Dermis blood vessel endothelial cell (primary cell): ENCODE measurements at places on chromosomes 6 and 20. TPM values are rescaled to one million over a fixed set of nuclear protein-coding genes. Genes with fewer than 3 reads are reported as not detected.

DNA sequence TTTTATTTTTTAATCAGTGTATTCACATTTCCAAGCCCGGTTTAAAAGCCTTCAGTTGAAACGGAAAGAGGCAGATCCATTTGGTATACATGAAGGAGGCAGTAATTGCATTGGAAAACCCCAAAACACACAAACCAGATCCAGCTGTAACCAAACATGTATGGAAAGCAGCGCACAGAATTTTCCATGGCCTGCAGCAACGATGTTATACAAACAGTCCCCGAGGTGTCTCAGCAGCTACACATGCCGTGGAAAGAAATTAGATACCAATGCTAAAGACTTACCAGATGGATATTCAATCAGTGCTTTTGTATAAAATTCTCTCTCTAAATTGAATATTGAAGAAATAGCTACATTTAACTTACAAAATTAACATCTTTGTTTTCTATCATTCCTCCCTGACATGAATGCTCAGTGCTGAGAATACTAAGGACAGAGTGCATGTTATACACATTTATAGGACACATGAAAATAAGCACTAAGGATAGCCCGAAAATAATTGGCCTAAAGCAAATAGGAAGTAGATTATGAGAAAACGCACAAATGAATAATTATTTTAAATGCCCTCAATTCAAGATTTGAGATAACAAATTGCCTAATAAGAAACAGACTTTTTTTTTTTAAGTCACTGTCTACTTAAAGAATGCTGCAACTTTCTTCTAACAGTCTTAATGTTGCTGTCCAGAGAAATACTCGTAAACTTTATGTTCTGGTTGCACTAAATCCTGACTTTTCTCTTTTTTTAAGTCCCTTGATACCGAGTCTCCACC, 713.1 kb downstream of the HDGFL1 start:
- DNase-seq = no peak

DNA sequence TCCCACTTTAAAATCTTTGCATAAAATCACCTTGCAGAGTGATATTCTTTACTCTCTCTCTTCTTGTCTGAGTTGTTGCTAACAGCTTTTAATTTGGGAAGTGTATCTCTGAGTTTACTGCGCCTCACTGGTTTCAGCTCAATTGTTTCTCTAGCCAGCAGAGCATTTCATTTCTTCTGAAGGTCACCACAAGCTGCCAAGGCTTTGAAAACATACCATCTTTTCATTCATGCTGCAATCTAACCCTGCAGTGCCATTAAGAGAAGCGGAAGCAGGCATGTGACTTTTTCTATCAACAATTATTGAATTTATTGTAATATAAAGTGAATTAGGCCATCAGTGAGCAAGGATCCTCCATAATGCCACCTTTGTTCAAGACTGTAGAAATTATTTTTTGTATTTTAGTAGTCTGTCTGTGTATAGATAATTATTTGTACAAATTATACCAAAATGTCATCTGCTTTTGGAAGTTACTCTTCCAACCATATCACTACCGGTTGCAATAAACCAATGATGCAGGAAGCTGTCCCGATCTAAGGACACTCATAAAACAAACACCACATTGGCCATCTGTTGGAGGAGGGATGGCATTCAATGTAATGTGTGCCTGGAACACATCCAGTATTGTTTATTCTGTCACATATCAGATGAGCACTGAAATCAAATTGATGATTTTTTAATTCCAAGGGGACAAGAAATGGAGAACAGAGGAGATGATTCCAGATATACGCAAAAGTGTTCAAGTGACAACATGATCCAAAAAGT, 26.8 kb downstream of the HS3ST5 start:
- no peak for DNase-seq

- DNase-seq = peak; percentile 90
Observed at GRCh38 chr6:154632119-154632518, 101.1 kb upstream of the SCAF8 start.

- no peak for DNase-seq
Observed at GRCh38 chr20:37575884-37576283, 48.2 kb upstream of the BLCAP start.

GRCh38 chr6:137033828-137034227, 10.9 kb downstream of the IL20RA start:
- DNase-seq = no peak

DNA sequence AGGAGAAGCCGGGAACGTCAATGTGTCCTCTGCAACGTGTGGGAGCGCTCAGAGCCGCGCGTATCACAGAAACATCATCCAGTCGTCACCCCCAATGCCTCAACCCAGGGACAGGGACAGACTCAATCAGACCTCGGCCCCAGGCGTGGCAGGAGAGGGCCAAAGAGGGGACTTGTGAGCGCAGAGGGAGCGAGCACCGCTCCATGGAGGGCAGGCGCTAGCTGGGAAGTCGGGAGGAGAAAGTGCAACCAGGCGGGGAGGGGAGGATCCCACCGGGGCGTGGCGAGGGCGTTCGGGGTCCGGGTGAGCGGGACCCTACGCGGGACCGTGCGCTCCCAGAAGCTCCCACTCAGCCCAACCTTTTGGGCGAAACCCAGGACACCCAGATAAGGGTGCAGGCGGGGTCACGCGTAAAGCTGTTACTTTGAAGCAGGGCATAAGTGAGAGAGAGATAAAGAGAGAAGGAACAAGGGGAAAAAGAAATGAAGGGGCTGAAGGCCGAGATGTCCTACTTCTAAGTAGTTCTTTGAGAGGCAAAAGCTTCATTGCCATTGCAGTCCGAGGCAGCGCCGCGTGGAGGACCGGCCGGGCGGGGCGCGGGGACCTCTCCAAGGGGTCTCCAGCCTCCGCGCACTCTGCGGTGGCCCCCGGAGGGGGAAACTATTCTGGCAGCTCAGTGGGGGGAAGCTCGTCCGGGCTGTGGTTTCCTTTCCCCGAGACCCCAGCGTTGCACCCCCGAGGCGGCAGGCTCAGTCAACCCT, 862 bp upstream of the SOBP start:
- DNase-seq = peak; percentile 28

DNA sequence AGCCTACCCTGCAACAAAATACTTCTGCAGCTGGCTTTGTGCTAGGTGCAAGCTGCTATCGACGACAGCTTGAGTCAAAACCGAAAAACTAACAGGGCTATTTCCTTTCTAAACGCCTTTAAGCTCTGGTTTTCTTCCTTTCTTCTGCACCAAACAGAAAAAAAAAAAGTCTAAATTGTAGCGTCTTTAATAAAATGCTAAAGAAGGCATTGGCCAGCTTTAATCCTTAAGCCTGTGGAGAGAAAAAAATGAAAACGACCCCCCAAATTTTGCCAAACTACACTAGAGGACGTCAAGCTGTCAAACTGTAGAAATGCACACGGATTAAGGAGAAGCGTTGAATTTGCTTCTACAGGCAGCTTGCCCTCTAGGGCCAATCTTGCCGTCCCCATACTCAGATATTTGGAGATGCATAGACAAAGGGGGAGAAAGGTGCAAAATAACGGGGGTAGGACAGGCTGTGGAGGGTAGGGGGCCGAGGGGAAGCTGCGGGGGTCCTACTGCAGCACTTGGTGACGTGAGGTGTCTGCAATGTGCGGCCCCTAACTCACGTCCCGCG, 1.4 kb upstream of the NRN1 start:
- no peak for DNase-seq

DNA sequence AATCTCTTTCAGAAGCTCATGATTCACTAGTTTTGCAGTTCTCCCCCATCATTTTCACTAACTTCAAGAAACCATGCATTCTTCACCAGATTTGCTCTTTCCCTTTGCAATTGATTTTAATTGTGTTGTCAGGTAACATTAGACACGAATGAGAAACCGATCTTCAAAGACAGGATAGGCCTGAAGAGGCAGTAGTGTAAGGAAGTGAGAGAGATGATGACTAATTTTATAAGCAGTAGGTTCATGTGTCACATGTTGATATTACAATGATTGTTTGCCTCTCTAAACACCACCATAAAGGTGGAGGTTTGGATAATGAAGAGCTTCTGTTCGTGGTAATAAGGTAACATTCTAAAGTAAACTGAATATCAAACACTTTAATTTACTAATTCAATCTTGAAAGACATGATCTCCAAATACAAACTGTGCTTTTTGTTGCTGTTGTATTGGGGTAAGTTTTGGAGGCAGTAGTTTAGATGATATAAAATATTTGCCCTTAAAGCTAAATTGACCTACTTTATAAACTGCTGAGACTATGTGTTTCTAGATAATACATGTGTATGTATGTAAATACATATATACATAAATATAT, 207.2 kb downstream of the PHACTR1 start:
- DNase-seq = peak; percentile 20

DNA sequence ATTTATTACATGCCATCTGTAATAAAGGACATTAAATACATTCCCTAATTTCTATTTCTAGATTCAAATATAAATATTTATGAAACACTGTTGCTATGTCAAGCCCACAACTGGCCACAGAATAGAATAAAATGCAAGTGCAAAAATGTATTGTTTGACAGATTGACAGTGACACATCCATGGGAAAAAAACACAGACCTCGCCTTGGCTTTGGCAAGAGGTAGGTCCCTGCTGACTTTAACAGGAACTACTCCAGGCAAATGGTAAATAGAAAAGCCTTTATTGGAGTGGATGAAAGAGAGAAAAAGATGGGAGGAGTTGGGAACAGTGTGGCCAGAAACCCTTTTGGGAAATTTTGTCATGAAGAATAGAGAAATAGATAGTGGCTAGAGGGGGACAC, 622.9 kb downstream of the UTRN start:
- DNase-seq = no peak

- no peak for DNase-seq
Observed at GRCh38 chr6:154241581-154241980, 115.0 kb downstream of the IPCEF1 start.

DNA sequence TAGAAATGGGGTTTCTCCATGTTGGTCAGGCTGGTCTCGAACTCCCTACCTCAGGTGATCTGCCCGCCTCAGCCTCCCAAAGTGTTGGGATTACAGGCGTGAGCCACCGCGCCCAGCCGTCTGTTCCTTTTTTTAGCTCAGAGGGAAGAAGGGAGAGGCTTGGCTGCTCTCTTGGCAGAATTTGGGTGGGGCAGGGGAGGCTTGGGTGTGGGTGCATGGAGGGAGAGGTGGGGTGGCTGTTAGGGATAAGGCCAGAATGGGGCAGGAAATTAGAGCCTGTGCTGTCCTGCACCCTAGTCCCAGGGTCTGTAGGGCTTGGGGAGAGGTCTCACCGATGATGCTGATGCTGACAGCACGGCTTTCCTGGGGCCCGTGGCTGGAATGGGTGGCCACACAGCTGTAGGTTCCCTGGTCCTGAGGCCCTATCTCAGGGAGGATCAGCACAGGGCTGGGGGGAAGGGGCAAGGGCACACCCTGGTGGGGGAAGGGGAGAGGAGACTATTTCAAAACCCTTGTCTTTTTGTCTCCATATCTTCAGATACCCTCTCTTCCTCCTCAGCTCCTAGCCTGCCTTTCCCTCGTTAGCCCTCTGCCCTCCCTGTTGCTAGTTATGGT, 2.0 kb downstream of the AGER start:
- DNase-seq = no peak

GRCh38 chr6:79031821-79032590, 46.0 kb downstream of the PHIP start:
- DNase-seq = no peak

GRCh38 chr20:35698298-35699126, 640 bp downstream of the NFS1 start:
- peak; percentile 31 for DNase-seq

DNA sequence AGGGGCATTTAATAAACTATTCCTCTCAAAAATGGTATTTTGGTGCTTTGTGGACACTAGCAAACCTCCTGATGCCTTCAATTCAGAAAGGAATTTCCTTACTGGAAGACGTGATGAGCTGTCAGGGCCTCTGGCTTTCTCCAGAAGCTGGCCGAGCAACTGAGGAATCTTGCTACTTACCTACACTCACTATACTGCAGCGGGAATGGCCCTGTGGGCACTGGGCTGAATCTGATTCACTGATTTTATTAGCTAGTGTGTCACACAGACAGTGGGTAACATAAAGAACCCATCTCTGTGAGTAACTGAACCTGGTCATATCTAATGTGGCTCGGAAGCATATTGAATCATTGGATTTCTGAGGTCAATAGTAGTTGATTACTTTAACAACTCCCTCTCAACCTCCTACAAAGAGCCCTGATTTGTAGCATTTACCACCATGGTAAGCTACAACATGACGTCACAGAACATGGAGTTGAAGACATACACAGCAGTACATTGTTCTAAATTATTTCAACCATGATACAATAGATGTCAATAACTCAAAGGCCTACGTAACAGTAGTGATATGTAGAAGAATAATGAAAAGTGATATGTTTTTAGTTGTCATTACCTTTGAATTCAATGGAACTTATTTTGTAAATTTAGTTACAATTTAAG, 232.1 kb downstream of the SYNE1 start:
- DNase-seq = no peak

GRCh38 chr6:5622276-5623005, 361.1 kb downstream of the FARS2 start:
- DNase-seq = peak; percentile 78

DNA sequence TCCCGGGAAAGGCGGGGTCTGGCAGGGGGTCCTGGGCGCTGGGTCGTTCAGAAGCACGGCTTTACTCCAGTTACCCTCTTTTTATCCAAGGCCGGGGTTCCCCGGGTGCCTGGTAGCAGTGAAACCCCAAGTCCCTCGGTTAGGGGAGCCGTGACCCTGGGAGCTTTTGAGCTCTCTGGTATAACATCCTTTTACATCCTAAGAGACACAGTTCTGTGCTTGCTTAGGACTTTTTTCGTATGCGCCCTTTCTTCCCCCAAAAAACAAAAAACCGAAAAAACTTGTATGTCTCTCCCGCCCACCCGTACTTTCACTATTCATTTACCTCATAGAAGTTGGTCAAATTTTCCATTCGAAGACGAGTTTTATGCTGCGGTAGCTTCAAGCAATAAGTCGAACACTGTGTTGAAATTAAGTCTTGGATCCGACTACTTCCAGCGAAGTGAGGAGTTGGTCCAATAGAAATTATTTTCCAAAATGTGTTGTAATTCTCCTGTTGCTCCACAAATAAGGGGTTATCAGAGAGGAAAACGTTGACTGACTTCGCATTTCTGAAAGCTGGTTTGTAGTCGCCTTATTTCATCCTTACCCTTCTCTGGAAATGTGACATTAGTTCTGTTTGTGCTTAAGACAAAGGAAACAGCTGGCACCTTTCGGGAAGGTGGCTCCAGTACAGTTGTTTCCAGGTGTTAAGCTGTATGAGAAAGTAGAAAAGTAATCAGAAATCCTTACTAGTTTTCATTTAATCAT, 816 bp upstream of the MAN1A1 start:
- peak; percentile 55 for DNase-seq

GRCh38 chr6:96184798-96185197, 169.0 kb downstream of the FUT9 start:
- DNase-seq = no peak

RBPJL gene
- not detected in 2 replicates for total RNA-seq

RPS6KA2 gene
- 166 and 297 TPM in 2 replicates for total RNA-seq

TMEM200A gene
- total RNA-seq = 0.14 and 0.34 TPM in 2 replicates

CENPB gene
- total RNA-seq = 115 and 124 TPM in 2 replicates

LY6G6C gene
- total RNA-seq = not detected in 2 replicates

CDSN gene
- total RNA-seq = not detected in 2 replicates

TCF21 gene
- total RNA-seq = not detected in 2 replicates
